NCI-H1417 (cell line): ENCODE measurements at places on chromosomes 12 and 14.
A peak's percentile ranks its signal among the peaks of the same experiment; 100 is the strongest.

- peak; percentile 40 for DNase-seq
Measured at GRCh38 chr14:69363055-69363454, 35.0 kb downstream of the ERH start.

DNA sequence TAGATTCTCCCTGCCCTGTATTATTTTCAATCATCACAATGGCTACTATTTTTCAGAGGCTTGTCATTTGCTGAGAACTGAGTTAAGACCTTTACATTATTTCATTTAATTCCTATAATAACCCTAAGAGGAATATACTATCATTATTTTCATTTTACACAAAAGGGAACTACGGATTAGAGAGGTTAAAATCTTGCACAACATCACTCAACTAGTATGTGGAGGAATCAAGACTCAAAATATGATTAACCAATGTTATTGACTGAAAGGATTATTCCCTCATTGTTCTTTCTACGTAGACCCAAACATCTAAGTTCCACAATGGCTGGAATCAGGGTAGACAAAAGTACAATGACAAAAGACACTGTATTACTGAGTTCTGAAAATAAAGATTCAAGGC, 45.0 kb downstream of the GPR65 start:
- DNase-seq, result no peak

GRCh38 chr12:71415336-71416231, 24.0 kb upstream of the LGR5 start:
- DNase-seq, result peak; percentile 84

- DNase-seq, result no peak
Measured at GRCh38 chr14:86897704-86898513, 1095.1 kb downstream of the GALC start.

GRCh38 chr12:21672146-21672545, 14.5 kb upstream of the LDHB start:
- no peak for DNase-seq

DNA sequence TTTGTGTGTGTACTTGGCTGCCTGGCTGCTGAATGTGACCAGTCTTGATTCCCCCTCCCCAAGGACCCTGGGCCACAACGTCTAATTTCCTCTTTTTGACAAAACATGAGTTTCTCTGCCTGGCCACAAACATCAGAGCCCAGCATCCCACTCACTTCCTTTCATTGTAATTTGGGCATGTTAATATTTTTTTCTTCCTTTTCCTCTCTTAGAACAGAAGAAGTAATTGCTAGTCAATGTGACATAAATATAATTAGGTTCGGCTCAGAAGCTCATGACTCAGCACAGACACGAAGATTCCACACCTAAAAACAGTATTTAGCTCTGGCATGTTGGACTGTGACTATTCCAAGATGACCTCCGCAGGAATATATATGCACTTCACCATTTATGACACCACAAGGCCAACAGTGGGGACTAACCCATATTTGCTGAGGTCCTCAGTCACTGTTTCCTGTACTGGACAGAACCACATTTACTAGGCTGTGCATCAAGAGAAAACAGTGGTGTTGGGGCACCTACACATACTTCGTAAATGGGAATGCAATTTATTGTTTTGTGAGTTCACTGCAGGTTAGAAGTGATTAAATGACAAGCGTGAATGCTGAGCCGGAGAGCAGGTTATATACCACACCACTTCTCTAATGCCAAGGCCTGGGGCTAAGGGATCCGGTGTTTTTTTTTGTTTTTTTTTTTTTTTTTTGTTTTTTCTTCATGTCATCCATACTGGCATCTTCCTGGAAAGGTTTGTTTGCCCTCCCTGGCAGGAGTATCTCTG, 4.2 kb downstream of the GSG1 start:
- no peak for DNase-seq

GRCh38 chr14:74308695-74309094, 6.0 kb upstream of the ABCD4 start:
- no peak for DNase-seq

DNA sequence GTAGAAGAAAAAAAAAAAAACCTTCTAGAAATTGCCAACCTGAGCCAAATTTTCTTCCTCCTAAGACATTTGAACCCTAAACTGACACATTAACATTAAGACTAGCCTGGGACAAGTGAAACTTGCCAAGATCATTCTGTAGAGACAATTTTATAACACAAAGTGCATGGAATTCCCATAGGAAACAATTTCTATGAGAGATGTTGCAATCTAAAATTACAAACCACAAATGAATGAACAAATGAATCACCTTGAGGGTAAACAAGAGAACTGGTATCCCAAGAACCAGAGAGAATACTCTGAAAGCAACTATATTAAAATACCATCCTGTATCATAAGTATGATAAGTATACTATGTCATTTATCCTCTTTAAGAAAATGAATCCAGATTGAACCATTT, 165.3 kb downstream of the DICER1 start:
- DNase-seq, result no peak

DNA sequence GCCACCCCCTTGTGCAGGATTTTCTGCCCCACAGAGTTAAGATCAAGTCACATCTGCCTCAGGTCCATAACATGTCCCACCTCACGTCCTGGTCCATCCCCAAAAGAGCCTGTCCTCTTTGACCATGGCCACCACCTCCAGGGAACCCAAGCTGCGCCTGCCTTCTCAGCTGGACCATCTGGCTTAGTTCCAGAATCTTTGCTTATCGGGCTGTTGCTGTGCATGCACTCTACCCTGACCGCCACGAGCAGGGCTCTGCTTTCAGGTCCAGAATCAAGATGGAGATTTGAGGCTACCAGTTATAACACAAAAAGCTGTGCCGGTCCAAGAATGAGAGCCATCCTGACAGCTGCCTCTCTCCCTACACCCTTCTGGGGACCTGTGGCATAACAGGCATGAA, 326.7 kb downstream of the DPF3 start:
- DNase-seq, result no peak

GRCh38 chr12:63450816-63451215, 217.5 kb downstream of the DPY19L2 start:
- DNase-seq, result no peak

- no peak for DNase-seq
Measured at GRCh38 chr12:66118240-66118891, 12.2 kb downstream of the LLPH start.

GRCh38 chr12:30975581-30975980, 49.0 kb downstream of the TSPAN11 start:
- peak; percentile 35 for DNase-seq

DNA sequence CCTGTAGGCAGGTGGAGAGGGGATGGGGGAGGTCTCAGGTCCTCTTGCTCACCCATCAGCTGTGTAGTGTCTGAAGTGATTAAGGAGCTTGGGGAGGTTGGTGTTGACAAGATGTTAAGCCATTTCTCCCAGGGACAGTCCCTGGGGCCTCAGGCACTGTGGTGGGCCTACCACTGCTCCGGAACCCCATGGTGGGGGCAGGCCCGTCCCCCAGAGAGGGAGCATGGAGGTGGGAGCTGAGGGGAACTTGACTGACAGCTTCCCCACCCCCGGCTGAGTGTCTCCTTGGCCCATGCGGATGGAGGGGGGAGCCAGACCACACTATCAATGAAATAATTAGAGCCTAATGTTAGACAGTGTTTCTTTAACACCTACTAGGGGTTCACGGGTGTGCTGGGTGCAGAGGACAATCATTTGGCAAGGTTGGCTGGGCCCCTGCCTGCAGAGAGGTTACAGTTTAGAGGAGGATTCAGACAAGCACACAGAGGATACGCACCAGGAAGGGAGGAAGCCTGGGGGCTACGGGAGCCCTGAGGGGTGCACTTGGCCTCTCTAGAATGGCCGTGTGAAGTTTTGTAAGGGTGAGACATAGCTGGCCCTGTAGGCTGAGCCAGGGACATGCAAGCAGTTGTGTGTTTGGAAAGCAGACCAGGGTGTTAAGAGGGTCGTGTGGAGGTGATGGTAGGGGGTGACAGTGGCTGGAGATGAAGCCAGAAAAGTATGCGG, 19.3 kb upstream of the KRT80 start:
- DNase-seq, result no peak

- no peak for DNase-seq
Measured at GRCh38 chr12:71684081-71684480, 1.8 kb upstream of the TMEM19 start.

DNA sequence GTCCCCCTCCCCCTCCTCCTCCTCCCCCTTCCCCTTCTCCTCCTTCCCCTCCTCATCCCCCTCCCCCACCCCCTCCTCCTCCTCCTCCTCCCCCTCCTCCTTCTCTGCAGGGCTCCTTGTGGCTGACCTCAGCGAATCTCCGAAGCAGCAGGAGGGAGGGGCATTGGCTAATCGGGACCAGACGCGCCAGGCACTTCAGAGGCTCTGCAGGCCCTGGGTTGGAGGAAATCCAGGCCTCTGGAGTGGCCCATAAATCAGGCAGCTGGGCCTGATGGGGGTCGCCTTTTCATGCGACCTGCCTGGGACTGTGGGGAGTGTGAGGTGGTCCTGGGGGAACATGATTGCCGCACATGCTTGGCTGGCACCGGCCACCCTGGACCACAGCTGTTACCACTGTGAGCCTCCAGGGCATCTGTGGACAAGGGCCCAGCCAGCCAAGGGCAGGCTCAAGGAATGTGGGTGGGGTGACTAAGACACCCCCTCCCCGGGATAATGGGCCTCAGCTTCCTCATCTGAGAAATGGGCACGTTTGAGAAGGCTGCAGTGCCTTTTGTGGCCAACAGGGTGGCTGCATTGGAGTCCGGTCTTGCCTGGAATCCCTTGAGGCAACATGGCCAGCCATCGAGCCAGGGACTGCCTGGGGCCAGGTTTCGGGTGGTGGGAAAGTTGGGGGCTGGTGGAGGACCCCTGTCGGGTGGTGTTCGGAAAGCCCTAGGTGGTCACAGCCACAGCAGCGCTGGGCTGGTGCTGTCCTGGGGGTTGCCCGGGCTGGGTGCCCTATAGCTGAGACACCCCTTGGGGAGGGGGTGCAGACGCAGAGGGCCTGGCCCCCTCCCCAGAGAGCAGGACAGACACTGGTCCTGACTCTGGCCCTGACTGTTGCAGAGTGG, 12.0 kb downstream of the KIF26A start:
- DNase-seq, result peak; percentile 80

DNA sequence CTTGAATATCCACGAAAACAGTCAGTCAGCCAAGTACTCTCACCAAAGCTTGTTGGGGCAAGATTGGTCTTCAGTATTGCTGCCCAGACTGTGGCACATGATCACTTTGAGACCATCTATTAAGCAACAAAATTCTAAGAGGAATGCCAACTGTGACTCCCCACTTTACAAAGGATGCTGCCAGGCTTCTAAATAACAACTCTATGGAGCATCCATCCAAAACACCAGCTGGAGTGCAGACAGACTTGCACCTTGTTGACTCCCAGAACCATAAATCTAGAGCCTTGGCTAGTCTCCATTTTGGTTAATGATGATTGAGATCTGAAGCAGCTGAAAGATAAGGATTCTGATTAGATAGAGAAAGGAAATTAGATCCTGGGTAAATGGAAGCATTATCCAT, 132.8 kb downstream of the DIO2 start:
- peak; percentile 48 for DNase-seq

DNA sequence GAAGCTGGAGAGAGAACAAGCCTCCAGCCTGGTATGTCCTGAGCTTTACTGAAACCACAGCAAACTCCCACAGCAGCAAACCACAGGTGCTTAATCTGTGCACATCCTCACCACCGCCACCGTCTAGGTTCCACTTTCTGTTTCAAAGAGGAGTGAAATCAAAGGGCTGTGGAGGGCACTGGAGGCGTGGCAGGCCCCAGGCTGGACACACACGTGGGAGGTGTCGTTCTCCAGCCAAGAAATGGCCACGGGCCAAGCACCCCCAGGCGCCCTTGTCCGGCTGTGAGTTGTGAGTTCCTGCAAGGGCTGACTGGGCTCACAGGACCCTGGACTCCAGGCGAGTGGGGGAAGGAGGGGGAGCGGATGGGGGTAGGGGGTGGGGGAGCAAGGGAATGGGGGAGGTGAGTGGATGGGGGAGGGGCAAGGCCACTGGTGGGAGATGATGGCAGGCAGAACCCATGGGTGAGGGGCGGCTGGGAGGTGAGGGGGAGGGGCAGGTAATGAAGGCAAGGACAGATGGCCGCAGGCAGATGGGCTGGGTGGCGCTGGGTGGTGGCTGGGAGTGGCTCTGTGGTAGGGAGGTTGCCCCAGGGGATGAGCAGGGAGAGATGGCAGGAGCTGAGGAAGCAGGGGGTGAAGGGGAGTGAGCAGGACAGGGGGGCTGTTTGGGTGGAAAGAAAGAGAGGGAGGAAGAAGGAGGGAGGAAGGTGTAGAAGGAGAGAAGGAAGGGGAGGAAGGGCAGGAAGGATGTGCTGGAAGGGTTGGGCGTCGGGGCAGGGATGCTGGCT, 86.7 kb downstream of the NCOR2 start:
- no peak for DNase-seq

DNA sequence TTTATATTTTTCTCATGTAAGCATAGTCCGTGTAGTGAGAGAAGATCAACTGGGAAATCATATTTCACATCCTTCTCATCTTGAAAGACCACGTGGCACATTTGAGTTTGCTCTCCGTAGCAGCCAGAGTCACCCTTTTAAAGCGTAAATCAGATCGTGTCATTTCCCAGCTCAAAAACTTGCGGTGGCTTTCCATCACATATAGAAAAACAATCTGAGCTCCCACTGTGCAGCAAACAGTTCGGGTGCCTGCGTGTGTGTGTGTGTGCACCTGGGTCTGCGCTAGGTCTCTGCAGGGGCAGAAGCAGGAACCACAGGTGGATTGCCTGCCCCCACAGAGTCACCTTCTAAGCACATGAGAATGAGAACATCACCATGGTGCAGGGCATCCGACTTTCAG, 338.2 kb downstream of the TRHDE start:
- peak; percentile 55 for DNase-seq

GRCh38 chr14:77024171-77024691, 4.3 kb downstream of the IRF2BPL start:
- DNase-seq, result peak; percentile 90

DNA sequence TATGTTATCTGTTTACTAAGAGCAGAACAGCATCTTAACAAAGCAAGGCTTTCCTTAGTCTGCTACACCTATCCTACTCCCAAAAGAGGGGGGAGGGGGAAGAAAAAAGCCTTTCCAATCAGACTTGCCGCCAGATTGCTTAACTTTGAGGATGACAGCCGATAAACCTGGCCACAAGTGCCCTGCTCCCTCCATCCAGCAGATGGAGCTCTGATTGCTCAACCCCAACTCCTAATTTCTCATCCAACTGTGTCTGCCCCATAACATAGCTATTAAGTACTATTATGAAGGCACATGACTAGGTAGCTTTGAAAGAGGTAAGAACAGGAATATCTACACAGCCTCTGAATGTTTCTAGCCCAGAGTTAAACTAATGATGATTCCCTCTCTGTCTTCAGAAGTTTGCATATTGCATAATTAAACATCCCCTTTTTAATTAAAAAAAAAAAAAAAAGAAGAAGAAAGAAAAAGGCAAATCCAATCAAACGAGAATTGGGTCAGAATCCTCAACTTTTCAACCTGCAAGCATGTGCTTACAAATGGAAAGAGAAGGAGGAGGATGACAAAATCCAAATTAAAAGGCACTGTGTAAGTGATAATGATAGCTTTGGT, 247.4 kb downstream of the GALC start:
- peak; percentile 75 for DNase-seq

GRCh38 chr14:94864387-94865195, 94.7 kb upstream of the GSC start:
- DNase-seq, result no peak
